Activated CD4-positive, alpha-beta T cell treated with anti-CD3 and anti-CD28 coated beads, Interleukin-2, amount 50 U/mL, for 48 hours (primary cell): ENCODE measurements at places on chromosomes 4 and X.

DNA sequence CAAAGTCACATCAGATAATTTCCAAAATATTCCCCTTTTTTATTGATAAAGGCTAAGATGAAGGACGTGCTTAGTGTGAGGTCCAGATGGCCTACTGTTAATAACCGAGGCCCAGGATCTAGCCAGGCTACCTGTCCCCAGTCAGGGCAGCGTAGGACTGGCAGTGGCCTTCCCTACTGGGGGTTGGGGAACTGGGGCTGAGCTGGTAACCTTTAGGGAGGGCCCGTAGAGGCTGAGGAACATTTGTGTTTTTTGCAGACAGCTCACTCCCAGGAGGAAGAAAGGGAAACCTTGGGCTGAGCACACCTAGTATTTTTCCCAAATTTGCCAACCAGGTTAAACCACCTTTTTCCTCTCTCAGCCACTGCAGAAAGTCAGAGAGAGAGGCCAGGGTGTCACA is 59.1 kb downstream of the KLF3 start:
- no peak for DNase-seq

DNA sequence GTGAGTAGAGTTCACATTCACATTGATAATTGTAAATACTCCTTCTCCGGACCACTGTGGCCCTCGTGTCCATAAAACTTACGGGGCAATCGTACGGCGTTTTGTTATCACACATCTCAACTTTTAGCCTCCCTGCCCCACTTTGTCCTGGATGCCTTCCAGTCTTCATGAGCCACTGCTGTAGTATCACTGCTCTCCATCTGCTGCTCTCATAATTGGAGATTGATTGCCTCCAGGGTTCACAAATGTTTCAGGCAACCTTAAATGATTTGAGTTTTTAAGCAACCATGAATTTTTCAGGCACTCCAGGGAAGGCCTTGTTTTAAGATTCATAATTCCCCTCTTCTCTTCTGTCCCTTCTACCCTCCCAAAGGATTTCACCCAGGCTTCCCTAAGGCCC is 28.4 kb downstream of the ALPK1 start:
- DNase-seq: no peak

DNA sequence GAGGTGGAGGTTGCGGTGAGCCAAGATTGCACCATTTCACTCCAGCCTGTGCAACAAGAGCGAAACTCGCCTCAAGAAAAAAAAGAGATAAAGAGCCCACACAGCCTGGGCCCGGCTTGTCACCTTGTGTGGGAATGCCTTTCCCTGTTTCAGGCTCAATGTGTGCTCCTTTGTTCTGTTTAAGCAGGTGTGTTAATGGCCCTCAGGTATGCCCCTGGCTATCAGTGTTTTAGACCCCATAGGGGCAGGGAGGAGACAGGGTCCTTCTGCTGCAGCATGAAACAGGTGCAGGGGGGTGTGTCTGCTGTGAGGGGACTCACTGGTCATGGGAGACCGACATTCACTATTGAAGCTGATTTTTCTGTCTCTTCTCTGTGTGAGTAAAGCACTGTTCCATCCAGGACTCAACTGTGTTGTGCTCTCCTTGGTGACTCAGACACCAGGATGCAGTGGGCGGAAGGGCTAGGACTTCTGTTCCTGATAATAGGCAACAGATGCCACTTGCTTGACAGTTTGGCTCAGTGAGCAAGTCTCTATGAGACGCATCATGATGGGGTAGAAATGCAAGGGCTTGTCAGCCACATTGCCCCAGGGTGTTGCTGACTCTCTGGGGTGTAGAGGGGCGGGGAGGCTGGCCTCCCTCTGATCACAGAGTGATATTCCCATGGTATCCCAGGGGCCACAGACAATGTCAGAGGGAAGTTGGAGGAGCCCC is 15.6 kb upstream of the LAP3 start:
- no peak for DNase-seq

GRCh38 chrX:67961516-67961915 is 417.7 kb downstream of the AR start:
- no peak for DNase-seq

GRCh38 chr4:79688691-79689090 is 280.7 kb upstream of the GK2 start:
- DNase-seq: no peak

- no peak for DNase-seq
Measured at GRCh38 chr4:179631321-179631720, 2189.1 kb upstream of the AGA start.

DNA sequence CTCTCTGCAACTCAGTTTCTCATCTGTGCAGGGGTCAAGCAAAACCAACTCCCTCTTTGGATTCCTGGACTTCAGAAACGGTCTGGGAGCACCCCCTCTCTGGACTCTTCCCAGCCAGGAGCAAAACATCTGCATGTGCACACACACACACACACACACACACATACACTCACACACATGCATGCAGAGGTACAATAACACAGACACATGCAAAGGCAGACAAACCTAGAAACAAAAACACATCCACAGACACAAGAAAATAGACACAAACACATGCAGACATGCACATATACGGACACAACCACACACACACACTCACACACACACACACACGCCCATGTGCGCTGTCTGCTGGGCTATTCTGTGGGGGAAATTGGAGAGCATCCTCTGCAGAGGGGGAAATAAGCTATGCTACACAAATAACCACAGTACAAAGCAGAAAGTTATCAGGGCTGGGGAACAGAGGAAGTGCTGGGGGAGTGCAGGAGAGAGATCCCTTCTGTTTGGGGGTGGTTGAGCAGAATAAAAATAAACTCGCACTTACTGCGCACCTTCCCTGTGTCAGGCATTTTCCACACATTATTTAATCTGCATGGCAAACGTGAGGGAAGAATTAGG is 19.9 kb downstream of the IQSEC2 start:
- no peak for DNase-seq

DNA sequence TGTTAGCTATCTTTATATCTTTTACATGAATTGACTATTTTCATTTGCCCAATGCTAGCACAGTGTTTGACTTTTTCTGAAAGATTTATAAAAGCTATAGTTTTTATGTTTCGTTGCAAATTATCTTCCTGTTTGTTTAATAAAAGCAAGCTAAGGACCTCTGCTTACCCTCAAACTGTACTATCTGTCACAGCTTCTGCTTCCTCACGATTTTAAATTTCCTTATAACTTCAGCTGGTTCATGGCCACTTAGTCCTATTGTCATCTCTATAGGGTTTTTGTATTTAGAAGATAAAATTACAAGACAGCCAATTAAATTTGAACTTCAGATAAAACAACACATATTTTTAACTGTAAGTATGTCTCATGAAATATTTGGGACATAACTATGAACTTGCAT is 494.0 kb downstream of the PDGFC start:
- no peak for DNase-seq

- no peak for DNase-seq
Measured at GRCh38 chrX:70422851-70423341, at the start of gene GDPD2. GDPD2 (plus strand) TSS chrX:70423314; CDS start chrX:70424985, 1,671 bp downstream.

- DNase-seq: no peak
Measured at GRCh38 chr4:110480746-110481271, 4.9 kb downstream of the ENPEP start.

- DNase-seq: no peak
Measured at GRCh38 chrX:10519761-10520160, 100.6 kb downstream of the MID1 start.

DNA sequence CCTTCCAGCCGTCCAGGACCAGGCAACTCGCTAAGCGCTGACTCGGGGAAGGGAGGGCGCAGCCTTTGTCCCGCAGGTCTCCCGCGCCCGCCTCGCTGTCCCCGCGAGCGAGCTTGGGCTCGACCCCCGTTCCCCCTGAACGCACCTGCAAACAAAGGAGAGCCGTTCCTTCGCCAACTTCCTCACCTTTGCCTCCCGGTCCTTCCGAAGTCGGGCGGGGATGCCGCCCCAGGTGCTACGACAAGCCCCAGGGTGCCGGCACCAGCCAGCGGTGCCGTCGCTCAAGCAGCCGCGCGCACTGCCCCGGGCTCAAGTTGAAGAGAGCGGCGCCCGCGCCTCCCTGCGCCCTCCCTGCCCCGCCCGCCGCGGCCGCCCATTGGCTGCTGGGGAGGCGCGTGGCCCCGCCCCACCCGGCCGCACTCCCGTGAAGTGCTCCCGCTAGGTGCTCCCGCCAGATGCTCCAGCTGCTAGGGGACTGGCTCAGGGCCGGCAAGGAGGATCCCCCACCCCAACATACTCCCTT is 107.1 kb downstream of the NSUN7 start:
- peak; percentile 65 for DNase-seq

- no peak for DNase-seq
Measured at GRCh38 chrX:130419263-130419662, 17.5 kb downstream of the RBMX2 start.

- no peak for DNase-seq
Measured at GRCh38 chrX:153557618-153558355, 40.3 kb downstream of the ATP2B3 start.

- peak; percentile 26 for DNase-seq
Measured at GRCh38 chr4:76689145-76689817, 208.7 kb downstream of the SOWAHB start.

GRCh38 chr4:138037696-138038095 is 204.5 kb downstream of the SLC7A11 start:
- no peak for DNase-seq

GRCh38 chrX:120464411-120464810 is 4.7 kb downstream of the LAMP2 start:
- no peak for DNase-seq

DNA sequence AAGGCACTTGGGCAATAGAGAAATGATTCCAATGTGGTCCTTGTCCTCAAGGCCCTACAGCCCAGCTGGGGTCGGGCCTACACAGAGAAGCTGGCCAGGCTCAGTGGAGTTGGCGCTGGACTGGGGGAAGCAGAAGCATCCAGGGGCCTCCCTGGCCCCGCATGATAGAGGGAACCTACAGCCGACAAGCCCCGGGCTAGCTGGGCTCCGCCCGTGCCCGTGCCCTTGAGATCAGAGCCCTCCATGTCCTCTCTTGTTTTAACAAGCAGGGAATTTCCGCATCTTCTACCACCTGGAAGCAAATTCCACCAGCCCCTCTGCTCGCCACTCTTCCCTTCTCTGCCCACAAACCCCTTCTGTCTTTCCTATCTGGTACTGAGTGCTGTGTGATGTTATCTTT is 31.6 kb downstream of the CYTL1 start:
- DNase-seq: no peak

DNA sequence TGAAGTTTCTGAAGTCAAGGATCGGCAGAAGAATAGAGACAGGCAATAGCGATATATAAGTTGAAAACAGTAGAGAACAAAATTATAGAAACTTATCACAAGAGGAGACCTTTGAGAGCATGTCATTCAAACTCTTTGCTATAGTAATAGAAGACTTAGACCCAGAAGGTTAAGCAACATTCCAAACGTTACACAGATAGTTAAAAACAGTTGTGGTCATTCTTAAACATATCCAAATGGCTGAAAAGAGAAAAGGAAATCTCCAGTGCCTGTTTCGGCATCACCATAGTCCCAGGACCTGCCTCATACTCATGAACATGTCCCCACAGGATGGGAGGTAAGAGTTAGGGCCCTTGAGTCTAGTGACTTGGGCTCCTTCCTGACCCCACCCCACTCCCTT is 258.1 kb upstream of the NOCT start:
- no peak for DNase-seq

DNA sequence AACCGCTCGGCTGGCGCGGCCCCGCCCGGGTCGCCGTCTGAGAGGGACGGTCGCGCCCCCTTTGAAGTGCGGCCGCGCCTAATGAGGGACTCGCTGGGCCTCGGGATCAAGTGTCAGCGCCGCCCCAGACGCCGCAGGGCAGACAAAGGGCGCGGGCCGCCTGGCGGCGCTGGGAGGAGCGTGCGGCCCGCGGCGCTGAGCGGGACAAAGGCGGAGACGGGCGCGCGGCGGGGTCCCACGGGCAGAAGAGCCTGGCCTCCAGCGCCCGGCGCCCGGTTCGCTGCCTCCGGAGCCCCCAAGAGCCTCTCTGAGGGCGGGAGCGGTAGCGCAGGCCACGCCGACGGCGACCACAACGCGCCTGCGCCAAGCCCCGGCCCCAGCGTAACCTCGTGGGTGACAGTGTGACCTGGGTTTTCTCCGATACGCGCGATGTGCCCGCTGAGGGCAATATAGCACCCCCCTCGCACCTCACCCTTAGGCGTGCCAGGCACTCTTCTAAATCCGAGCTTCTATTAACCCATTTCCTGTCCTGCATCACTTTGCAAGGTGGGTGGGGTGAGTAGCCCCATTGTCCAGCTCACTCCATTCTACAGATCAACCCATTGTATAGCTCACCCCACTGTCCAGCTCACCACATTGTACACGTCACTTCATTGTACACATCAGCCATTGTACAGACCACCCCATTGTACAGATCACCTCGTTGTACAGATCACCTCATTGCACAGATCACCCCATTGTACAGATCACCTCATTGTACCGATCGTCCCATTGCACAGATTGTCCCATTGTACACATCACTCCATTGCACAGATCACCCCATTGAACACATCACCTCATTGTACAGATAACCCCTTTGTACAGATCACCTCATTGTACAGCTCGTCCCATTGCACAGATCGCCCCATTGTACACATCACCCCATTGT is 33.7 kb upstream of the STX18 start:
- peak; percentile 67 for DNase-seq

- no peak for DNase-seq
Measured at GRCh38 chrX:47560179-47560933, 649 bp upstream of the ARAF start.

DNA sequence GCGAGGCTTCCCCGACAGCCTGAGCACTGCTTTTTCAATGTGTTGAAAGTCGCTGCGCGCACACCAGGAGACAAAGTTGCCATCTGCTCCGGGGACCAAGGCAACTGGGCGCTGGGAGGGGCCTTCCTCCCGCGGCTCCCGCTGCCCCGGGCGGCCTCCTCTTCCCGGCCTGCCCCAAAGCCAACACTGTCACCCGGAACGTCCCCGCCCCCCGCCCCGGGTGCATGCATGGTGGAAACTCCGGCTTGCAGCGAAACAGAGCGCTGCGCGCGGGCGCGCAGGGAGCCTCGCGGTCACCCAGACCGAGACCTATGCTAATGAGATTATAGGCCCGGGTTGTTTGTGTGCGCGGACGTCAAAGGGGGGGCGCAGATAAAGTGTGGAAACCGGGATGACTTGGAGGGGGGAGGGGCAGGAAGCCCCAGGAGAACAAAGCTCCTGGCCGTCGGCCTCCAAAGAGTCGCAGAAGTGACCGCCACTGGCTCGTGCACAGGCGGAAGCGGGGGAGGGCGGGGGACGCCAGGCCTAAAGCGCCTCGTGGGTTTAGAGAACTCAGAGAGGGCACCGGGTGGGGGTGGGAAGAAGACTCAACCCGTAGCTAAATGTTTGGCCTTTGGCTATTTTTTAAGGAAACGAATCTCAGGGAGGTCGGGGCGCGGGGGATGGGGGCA is 88.8 kb downstream of the BCOR start:
- DNase-seq: peak; percentile 57

DNA sequence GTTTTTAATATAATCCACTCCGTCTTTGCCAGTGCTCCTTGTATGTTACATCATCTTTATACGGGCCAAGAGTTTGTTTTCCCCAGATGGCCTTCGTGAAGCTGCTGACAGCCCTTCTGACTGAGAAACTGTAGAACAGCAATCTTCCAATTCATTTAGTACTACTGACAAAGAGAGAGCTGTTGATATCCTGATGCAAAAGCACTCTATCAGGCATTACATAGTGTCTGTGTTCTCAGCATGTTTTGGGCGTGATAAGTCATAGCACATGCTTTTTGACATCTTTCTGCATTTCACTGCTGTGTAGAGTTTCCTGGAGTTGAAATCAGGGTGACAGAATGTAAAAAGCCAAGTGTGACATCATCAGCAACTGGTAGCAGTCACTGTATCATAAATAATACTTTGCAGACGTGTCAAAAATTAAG is 746.3 kb upstream of the FAM241A start:
- no peak for DNase-seq

- no peak for DNase-seq
Measured at GRCh38 chrX:121160987-121161386, 113.6 kb downstream of the GLUD2 start.

GRCh38 chrX:45309096-45309495 is 108.4 kb upstream of the DIPK2B start:
- DNase-seq: no peak
